Effector memory CD4-positive, alpha-beta T cell (primary cell): ENCODE measurements at places on chromosomes 6 and 20.

DNA sequence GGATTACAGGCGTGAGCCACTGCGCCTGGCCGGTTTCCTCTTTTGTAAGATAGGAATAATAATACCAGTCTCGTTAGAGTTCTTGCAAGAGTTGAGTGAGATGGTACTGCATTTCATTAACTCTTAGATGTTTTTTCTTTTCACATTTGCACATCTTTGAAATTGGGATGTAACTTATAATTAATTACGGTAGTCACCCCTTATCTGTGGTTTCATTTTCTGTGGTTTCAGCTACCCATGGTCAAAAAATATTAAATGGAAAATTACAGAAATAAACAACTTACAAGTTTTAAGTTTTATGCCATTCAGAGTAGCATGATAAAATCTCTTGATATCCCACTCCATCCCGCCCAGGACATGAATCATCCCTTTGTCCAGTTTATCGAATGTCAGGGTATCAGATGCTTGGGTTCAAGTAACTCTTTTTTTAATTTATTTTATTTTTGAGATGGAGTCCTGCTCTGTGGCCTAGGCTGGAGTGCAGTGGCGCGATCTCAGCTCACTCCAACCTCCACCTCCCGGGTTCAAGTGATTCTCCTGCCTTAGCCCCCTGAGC lies 15.4 kb downstream of the PTK7 start:
- DNase-seq, result no peak

- DNase-seq, result no peak
Observed at GRCh38 chr6:167044696-167045095, 45.5 kb downstream of the CEP43 start.

GRCh38 chr6:11705069-11705468 lies 73.5 kb downstream of the ADTRP start:
- no peak for DNase-seq

GRCh38 chr6:79602859-79603258 lies 28.3 kb upstream of the SH3BGRL2 start:
- DNase-seq, result no peak

GRCh38 chr6:130156908-130157307 lies 65.8 kb downstream of the SAMD3 start:
- DNase-seq, result no peak

- DNase-seq, result no peak
Observed at GRCh38 chr6:149933036-149933435, 8.8 kb upstream of the ULBP2 start.

DNA sequence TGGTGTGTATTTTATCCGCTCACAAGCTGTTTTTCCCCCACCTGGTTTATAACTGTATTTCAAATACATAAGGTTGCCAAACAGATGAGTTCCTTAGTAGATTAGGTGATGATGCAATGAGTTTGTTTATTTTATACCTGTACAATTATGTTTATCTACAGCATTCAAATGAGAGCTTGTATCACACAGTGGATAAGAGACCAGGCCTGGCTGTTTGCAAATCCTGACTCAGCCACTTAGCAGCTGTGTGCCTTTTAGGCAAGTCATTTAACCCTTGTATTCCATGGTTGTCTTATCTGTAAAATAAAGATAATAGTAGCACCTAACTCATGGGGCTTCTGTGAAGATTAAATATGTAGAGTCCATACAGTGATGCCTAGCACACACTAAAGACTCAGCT lies 143.7 kb downstream of the MOXD1 start:
- no peak for DNase-seq

DNA sequence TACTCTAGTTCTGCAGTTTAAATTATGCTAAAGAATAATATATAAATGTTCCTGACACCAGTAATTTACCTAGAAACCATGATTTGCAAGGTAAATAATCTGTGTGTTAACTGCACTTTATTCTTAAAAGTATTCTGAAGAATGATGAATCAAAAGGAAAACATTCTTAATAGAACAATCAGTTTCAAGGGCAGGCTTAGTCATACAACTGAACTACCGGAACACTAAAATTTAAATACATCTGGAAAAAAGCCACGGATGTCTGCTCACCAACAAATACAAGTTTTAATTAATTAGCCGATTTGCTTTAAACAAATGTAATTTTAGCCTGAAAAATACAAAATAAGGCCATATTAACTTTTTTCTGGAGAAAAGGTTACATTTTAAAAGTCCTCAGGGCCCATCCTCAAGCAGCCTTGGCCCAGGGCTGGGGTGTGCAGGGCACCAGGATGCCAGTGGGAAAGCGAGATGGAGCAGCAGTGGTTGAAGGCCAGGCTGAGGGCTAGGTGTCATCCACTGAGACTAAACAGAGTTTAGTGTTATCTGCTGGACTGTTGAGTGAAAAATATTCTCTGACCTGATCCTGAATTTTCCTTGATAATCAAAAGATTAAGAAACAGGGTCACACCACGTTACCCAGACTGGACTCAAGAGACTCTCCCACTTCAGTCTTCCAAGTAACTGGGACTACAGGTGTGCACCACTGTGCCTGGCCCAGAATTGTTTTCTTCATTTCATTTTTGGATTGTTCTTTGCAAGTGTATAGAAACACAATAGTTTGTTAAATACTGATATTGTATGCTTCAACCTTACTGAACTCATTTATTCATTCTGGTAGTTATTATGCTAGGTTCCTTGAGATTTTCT lies 88.2 kb upstream of the DST start:
- no peak for DNase-seq
